Fibroblast of upper back skin (primary cell): ENCODE measurements at places on chromosomes 11 and 22.

DNA sequence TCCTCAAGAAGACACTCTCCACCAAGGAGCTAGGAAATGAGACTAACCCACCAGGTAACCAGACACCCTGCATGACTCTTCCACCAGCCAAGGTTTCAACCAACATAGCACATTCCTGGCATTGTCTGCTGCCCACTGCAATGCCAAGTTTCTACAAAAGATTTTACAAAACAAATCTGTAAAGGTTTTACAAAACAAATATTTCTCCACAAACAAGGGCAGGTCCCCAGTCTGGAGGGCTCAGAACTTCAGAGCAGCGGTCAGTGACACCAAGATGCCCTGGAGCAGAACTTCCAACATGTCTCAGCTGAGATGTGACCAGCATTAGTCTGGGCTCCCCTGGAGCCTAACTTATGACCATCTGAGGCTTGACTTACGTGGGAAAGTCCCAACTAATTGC, 14.0 kb downstream of the GALNT18 start:
- DNase-seq: no peak

- no peak for DNase-seq
These were observed 49.5 kb upstream of the B3GNT6 start for GRCh38 chr11:76984743-76985142.

DNA sequence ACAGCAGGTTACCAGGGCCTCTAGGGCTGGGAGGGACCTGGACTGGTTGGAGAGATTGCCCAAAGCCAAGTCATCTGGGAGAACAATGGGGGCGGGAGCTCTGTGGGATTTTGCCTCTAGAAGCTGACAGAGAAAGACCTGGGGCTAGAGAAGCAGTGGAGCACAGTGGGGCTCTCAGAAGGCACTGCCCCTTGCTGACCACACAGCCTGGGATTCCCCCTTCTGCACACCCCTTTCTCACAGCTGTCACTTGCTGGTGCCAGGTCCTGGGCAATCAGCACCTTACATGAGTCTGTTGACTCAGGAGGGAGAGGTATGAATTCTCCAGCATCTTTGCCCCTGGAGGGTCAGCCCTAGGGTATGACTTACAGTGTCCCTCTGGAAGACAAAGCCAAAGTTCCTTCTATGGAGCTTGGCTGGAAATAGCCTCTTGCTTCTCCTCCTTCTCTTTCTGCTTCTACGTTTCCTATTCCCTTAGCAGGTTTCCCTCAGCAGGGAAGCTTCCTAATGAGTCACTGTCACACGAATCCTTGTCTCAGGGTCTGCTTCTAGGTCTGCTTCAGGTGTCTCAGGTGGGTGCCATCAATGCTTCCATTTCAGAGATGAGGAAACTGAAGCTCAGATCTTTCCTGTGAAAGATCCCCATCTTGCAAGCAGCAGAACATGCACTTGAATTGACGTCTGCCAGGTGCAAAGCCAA, 27.0 kb downstream of the GDPD5 start:
- peak; percentile 30 for DNase-seq

- peak; percentile 11 for DNase-seq
These were observed 26.8 kb downstream of the RNF141 start for GRCh38 chr11:10514202-10514601.

- DNase-seq: no peak
These were observed 11.3 kb downstream of the PCSK7 start for GRCh38 chr11:117220568-117220967.
